ENCODE measurements at places on chromosomes 6 and 20.

- DNase-seq = no peak
These were observed 148.5 kb downstream of the CDC5L start for GRCh38 chr6:44535967-44536366.

DNA sequence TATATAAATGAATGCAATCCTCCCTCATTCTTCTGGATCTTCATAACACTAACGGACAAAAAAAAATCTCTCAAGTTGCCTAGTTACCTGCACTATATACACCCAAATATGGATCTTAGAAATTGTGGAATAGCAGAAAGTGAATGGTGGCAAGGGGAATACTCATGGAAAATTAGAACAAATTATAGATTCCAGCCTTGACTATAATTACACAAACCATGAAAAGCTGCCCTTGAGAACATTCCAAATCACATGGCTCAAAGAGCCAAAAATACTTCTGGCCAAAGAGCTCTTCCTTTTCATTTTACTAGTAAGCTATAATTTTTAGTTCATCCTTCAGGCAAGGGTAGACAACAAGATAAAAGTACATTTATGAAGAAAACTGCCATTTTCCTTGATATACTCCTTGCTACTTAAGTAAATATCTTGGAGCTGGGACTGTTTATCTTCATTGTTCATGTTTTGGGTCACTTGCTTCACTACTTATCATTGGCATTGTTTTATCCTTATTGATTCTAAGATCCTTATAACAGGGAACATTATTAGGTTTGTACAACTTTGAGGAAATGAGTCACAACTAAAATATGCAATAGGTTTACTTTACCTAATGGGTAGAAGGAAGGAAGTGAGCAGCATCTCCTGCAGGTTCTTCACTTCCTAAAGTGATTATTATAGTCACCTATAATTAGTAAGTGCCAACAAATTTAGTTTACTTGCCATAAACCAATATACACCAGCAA lies 6.4 kb upstream of the MTRES1 start:
- no peak for DNase-seq

DNA sequence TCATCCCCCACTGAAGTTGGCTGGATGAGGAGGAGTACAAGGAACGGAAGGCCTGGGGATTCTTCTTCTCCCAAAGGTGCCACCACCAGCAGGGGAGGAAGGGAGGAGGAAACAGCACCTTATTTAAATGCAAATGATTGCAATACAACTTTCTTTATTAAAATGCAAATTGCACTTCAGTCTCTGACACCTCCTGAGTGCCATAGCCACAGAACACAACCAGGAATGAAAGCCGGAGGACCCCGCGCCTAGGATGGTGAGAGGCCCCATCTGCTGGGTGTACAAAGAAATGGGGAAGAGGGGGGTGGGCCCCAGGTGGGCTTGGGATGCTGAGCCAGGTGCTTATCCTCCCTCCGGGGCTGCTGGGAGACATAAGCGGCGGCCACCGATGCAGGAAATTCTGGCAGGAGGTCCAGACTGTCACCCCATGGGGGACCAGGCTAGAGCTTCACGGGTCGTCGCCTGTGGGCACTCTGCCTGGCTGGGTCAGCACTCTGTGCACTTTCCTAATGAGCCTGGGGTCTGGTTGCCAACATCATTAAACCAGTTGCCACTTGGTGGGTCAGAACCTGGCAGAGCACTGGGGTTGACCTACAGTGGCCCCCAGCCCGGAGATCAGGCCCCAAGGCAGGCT lies 154.2 kb upstream of the MLN start:
- no peak for DNase-seq

DNA sequence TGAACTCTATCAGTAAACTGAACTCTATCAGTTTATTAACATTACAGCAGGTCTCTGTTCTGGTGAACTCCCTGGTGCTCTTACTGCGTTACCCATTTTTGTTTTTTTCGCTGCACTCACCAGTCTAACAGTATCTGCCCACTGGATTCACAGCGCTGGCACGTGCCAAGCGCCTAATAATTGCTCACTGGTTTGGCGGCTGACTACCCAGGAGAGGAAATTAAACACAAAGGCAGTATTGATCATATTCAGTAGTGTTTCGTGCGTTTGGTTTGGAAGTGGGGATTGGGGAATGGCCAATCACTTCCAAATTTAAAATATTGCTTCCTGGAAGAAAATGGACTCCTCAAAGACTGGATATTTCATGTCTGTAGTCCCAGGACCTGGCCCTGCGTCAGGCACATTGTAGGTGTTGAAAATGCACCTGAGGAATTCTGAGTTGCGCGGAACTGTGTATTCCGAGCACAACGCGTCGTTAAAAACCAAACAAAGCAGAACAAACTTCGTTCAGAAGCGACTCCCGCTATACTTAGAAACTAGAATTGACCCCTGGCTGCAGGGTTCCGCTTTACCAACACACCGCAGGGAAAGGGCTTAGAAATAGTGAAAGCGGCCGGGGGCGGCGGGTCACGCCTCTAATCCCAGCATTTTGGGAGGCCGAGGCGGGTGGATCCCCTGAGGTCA lies 1.1 kb upstream of the RPS12 start:
- DNase-seq = peak; percentile 57

- DNase-seq = no peak
These were observed 311.4 kb downstream of the CDH26 start for GRCh38 chr20:60269573-60270162.

DNA sequence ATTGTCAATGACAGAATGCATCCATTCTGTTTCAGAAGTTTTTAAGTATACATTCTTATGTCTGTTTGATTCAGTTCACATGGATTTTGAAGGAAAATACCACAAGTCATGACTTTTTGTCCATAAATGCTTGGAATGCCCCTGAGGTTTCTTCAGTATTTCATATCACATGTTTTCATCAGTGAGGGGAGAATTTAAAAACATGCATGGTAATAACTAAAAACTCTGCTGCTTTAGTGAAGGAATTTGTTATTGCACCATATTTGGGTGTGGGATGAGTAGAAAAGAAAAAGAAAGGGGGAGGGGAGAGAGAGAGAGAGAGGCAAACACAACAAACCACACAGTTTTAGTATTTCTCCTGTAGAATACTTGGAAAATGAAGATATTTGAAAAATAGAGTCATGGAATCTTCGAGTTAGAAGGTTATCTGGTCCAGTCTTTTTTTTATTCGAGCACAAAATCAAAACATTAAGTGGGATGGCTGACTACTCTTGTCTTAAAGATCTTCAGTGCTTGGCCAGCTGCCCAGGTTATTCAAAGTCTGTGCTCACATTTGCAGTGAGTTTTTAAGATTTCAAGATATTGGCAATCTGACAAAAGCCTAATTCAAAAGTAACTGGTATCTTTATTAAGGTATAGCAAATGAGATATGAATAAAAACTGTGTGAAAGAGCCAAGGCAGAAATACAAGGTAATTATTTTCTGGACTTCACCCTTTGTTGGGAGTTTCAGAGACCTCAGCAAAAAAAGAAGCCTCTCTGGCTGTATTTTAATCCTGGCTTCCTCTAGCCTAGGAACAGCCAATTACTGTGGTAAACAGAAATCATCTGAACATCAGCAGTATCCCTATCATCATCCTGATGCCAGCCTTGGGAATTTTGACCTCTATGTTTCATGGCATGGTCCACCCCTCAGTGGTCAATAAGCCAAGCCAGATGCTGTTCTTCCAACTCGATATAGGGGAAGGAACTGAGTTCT lies 687.9 kb upstream of the CITED2 start:
- DNase-seq = no peak

- no peak for DNase-seq
These were observed 26.3 kb downstream of the PRDM1 start for GRCh38 chr6:106112433-106112832.

DNA sequence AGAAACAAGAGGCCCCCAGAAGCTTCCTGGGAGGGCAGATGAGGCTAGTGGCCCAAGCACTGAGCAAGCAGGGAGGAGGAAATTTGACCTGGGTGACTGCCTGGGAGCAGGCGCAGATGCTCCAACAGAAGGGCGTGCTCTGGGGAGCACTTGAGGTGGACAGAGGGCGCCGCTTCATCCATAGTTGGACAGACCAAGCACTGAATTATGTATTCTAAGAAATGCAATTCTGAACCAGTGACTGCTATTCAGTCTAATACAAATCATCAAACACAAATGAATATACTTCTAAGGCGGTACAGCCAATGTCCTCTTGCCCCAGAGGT lies 28.7 kb upstream of the IRF4 start:
- DNase-seq = no peak

GRCh38 chr20:60968853-60969720 lies 283.0 kb upstream of the CDH4 start:
- no peak for DNase-seq

- DNase-seq = no peak
These were observed 27.0 kb downstream of the RPRD1B start for GRCh38 chr20:38060536-38060935.

- no peak for DNase-seq
These were observed 197.5 kb downstream of the ISM1 start for GRCh38 chr20:13418263-13419229.

DNA sequence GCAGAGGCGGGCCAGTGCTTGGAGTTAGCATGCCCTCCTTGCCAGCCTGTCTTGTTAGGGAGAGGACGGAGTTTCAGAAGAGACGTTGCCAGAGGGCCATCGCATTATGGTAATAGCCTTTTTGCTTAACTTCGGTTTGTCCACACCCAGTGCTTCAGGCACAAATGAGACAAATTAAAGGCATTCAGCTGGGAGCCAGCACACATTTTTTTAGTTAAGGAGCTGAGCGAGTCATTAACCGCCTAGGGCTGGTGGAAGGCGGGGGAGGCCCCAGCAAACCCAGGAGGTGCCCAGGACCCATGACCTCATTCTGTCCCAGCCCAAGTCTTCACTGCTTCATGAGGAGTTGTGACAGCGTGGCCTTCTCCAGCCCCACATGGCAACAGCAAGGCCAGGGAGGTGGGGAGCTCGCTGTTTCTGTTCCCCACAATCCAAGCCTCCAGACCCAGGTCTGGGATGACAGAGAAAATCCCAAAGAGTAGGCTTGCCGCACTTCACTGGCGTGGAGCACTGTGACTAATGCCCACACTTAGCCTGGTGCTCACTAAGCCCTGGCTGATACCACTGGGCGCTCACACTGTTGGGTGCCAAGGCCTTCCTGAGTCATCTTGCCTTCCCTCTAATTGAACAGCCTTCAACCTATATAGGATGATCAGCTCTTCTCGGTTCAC lies 237.1 kb downstream of the ANKRD60 start:
- DNase-seq = no peak

DNA sequence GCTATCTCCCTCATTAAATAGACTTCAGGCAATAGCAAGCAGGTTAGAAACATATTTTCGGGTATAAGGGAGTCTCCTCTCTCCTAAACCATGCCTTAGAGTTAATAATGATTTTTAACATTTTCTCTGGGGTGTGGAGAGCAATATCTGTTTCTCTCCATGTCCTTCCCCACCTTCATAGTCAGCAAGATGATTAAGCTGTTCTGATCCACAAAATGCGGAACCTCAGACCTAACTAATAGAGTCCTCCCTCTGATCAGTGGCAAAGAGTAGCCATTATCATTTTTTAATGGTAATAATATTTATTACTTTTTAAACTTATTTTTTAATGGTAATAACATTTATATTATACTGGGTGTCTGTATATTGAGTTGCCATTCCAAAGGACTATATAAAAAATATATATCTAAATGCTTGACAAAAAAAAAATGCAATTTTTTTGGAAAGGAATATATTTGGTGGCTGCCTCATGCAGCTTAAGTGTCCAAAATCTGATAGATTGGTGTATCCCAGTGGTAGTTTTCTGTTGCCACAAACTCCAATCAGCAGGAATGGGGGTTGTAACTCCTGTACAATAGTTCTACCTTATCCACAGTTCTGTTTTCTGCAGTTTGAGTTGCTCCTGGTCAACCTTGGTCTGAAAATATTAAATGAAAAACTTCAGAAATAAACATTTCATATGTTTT lies 14.0 kb upstream of the BTN3A2 start:
- no peak for DNase-seq

GRCh38 chr6:142943711-142944123 lies 1.3 kb downstream of the HIVEP2 start:
- peak; percentile 41 for DNase-seq

DNA sequence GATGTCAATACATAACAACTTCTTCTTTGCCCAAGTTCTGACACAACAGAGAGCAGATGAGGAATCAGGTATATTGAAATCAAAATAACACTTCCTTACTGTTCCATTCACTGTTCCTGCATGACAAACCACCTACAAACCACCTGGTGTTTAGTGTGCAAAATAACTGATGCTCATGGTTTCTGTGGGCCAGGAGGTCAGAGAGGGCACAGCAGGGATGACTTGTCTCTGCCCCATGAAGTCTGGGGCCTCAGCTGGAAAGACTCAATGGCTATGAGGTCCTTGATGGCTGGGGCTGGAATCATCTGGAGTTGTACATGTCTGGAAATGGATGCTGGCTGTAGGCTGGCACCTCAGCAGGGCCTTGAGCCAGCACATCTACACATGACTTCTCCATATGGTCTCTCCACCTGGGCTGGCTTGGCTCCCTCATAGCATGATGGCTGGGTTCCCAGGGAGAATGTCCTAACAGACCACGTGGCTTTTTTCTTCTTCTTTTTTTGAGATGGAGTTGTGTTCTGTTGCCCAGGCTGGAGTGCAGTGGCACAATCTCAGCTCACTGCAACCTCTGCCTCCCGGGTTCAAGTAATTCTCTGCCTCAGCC lies 7.4 kb upstream of the COX4I2 start:
- no peak for DNase-seq

DNA sequence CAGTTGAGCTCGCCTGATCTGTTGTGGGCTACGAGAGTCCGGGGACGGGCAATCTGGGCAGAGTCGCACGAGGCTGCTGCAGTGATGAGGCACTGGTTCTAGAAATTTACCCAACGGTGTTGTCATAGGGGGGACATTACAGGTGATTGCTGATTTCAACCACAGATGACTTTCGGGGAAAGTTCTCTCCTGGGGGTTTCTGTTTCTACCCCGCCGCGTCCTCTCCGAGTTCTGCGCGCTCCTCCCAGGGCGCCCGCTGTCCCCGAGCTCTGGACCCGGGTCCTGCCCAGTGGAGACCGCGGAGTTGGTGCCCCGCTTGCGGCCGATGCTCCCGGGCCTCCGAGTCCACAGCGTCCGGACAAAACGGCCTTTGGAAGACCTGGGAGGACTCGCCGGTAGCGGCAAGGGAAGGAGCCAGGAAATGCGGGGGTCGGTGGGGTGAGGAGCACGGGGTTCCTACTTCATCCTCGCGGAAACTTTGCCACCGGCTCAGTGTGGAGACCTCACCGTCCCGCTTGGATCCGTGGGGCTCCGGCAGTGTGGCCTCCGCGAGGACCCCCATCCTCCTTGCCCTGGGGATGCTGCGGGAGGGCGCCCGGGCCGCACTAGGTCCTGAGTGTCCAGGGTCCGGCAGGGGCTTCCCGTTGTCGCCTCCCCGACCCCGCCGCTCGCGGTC lies 12.3 kb upstream of the RAET1L start:
- DNase-seq = no peak

- no peak for DNase-seq
These were observed 8.3 kb downstream of the GSS start for GRCh38 chr20:34947336-34947735.

GRCh38 chr6:169256518-169256917 lies 2.9 kb upstream of the THBS2 start:
- DNase-seq = no peak

- DNase-seq = no peak
These were observed 21.6 kb downstream of the OGFRL1 start for GRCh38 chr6:71310261-71310660.

- no peak for DNase-seq
These were observed 1357.8 kb upstream of the ADGRB3 start for GRCh38 chr6:67277312-67277711.
